ENCODE measurements at places on chromosomes 3 and 15. TPM values are rescaled to one million over a fixed set of nuclear protein-coding genes. Genes with fewer than 3 reads are reported as not detected.

DNA sequence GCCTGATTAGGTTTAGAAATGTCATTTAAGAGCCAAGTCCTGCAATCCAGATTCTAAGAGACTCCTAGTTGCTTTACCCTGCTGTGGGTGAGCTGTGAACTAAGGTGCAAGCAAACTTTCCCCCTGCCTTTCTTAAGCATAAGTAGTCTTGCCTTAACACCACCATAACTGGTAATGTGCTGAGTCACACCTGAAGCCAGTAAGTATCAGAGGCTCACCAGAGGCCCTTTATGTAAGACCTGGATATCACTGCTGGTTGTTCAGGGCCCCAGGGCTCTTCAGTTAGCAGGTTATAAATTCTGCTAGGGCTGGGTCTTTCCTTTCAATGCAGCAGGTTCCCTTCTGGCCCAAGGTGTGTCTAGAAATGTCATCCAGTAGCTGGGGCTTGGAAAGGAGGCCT is 509.9 kb downstream of the VGLL3 start:
- no peak for DNase-seq

DNA sequence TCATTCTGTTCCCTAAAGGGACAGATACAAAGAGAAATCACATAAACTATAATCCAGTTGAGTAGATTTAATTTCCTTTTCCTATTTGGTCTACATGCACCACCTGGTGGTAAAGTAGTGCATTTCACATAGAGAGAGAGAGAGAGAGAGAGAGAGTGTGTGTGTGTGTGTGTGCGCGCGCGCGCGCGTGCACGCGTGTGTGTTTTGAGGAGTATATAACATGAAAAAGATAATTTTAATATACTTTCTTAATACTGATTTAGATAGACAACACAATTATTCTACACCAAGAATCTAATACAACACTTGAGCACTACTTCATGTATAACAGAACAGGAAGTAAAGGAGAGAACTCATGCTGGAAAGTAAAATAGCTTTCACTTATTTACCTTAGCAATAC is 1.1 kb upstream of the FGF7 start:
- peak; percentile 47 for DNase-seq

- no peak for DNase-seq
Observed at GRCh38 chr3:41708176-41708575, 253.7 kb downstream of the ULK4 start.

DNA sequence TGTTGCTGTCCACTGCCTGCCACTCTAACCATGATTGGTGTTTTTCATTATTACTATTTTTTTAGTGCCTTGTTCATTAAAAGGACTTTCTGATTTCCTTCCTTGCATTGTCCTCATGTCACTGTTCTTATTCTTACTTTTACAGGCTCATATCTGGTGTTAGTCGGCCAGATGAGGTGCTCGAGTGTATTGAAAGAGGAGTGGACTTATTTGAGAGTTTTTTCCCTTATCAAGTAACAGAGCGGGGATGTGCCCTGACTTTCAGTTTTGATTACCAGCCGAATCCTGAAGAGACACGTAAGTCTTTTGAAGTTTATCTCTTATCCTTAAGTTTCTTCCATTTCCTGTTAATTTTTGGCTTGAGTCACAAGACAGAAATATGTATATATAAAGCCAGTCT is 23.2 kb downstream of the QTRT2 start:
- no peak for DNase-seq

DNA sequence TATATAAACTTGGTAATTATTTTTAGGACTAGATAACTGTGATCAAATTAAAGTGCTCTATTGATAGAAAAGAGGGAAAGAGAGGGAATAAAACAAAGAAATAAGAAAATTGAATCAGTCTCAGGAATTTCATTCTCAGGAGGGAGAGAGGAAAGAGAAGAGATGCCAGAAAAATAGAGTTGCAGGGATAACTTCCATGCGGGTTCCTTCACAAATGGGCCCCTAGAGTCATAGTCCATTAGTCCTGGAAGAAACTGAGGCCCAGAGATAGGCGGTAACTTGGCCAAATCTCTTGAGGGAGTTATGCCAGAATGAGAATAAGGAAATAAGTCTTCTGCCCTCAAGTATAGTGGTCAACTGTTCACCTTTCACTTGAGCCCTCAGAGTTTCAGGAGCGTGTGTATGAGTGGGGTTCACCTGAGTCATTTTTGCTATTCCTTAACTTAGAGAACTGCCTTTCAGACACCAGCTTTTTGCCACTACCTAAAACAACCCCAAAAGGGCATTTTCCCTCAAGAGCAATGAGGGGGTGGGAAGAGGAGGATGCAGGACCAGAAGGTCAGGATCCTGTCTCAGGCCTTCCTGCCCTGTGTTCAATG is 192.6 kb downstream of the MEX3B start:
- DNase-seq, result no peak

- peak; percentile 35 for DNase-seq
Observed at GRCh38 chr3:149494022-149494758, 19.7 kb downstream of the TM4SF4 start.

GRCh38 chr15:60265057-60265456 is 132.7 kb downstream of the ANXA2 start:
- no peak for DNase-seq

GRCh38 chr3:167148136-167148535 is 232.0 kb downstream of the ZBBX start:
- DNase-seq, result no peak

GRCh38 chr3:50150863-50151686 is 4.0 kb upstream of the SEMA3F start:
- no peak for DNase-seq

DNA sequence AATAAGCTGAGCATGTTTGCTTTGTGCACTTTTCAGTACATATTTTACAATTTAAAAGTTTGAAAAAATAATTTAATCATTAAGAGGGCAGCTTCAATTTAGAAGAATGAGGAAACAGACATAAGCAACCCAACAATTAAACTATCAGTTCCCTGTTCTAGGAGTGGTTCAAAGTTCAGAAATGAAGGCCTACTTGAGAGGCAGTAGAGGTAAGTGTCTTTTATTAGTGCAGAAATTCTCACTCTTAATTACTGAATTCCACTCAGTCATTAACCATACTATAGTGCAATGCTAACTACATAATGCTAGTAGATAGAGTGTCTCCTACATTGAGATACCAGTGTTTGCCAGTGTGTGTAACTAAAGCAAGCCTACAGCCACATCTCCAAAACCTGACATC is 73.1 kb downstream of the TNIK start:
- no peak for DNase-seq

DNA sequence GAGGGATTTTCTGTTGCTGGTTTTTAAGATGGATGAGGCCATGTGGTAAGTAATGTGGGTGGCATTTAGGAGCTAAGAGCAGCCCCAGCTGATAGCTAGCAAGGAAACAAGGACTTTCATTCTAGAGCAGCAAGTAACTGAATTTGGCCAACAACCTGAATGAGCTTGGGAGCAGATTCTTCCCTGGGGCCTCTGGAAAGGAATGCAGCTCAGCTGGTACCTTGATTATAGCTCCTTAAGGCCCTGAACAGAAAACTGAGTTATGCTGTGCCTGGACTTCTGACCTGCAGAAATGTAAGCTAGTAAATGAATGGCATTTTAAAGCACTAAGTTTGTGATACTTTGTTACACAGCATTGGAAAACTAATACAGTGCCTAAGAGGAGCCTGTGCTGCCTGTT is 565.5 kb downstream of the PDCD6IP start:
- DNase-seq, result no peak

GRCh38 chr3:67653425-67654098 is 850 bp downstream of the SUCLG2 start:
- DNase-seq, result no peak

Gene IL17RB
- polyA plus RNA-seq, result 0.20 TPM

Gene CACNA1D
- polyA plus RNA-seq, result 0.04 TPM
